ENCODE measurements at places on chromosomes 5 and 9. TPM values are rescaled to one million over a fixed set of nuclear protein-coding genes. Genes with fewer than 3 reads are reported as not detected.

SOX30 gene
- not detected for total RNA-seq

PDZD2 gene
- total RNA-seq: 4.5 TPM

RBM22 gene
- total RNA-seq: 34.0 TPM

FRRS1L gene
- not detected for total RNA-seq

SPINK5 gene
- 0.25 TPM for total RNA-seq

All from mammary microvascular endothelial cell (primary cell).